Upper lobe of left lung (tissue), 6 donors: ENCODE measurements at places on chromosomes 7 and 10. TPM values are rescaled to one million over a fixed set of nuclear protein-coding genes. Genes with fewer than 3 reads are reported as not detected.

DNA sequence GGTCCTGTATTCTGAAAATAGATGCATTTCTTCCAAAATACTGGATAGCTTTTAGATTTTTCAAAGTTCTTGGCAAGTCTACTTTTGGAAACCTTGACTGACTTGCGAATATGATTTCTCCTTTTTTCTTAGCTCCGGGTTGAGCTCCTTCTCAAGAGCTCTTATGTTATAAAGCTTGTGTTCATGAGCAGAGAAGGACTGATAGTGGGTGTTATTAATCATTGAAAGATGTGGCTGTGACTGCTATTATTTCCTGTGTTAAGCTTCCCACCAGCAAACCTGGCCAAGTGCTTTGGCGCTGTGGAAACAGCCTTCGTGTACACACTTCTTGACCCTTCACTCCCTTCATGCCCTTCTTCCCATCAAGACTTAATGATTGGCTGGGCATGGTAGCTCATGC, 98.2 kb downstream of the KIAA1217 start:
- DNase-seq: no peak

GRCh38 chr10:125128397-125129075, 31.8 kb downstream of the CTBP2 start:
- no peak for DNase-seq

- DNase-seq: no peak
Measured at GRCh38 chr7:148717266-148717793, 18.6 kb downstream of the CUL1 start.

GRCh38 chr10:60299961-60300883, 89.5 kb downstream of the ANK3 start:
- no peak for DNase-seq

DNA sequence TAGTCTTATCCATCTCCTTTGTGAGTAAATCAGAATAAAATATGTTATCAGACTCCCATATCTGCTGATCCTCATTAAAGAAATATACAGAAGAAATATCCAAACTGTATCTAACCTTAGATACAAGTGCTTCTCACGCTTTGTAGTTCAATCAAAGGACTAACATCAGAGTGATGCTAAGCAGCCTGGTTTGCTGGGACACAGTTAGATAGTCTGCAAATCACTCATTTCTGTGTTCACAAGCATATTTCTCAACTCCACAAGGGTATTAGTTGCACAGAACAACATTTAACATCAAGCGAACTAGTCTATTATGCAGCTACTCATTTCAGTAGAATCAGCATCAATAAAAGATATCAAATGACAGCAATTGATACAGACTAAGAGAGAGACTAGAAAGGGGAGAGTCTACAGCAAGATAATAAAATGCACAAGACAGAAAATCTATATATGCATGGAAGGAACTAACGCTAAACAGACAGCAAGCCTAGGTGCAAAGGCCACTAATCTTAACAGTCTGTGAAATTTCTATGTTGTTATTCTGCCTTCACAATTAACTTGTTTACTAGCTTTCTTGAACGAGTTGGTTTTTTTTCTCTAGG, 30.0 kb downstream of the DNAJC12 start:
- no peak for DNase-seq

DNA sequence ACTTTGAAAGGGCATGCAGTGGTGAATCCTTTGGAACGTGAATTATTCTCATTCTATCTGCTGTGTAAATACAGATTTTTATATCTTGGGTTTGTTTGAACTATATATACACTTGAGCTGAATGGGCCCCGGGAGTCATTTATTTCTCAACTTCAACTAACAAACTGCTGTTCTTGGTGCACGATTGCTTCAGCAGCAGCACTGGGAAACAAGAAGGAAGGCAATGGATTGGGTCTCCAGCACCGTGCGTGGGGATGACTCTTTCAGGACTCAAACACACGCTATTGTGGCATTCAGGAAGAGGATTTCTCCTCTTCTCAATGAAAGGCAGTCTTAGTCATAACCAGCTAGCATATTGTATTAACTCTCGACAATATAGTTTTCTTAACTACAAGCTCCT, 226.0 kb upstream of the NFE2L3 start:
- DNase-seq: no peak

DNA sequence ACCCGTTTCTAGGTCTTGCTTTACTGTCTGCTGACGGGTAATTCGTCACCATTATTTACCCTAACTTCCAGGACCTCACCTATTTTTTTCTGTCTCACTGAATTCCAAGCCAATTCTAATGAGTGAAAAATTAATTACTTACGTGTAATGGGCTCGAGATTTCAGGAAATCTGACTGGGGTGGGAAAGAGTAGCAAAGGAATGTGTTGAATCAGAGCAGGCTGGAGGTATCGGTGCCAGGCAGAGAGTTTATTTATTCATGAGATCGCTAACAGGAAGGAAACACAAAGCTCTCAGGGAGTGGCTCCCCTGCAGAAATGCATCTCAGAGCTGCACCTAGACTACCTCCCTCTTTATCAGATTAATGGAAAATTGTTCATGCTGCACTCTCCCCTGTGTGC, 4.0 kb upstream of the DIP2C start:
- no peak for DNase-seq

Gene PTN
- total RNA-seq: 4.3 TPM

Gene FRA10AC1
- 14.7 TPM for total RNA-seq
